ENCODE measurements at places on chromosomes 16 and 17. TPM values are rescaled to one million over a fixed set of nuclear protein-coding genes. Genes with fewer than 3 reads are reported as not detected.

GHDC gene
- total RNA-seq: 4.4 TPM

GRCh38 chr16:29312835-29313558 lies 93.5 kb downstream of the NPIPB11 start:
- DNase-seq: no peak

TMEM114 gene
- total RNA-seq: not detected

KRT33A gene
- not detected for total RNA-seq

DNA sequence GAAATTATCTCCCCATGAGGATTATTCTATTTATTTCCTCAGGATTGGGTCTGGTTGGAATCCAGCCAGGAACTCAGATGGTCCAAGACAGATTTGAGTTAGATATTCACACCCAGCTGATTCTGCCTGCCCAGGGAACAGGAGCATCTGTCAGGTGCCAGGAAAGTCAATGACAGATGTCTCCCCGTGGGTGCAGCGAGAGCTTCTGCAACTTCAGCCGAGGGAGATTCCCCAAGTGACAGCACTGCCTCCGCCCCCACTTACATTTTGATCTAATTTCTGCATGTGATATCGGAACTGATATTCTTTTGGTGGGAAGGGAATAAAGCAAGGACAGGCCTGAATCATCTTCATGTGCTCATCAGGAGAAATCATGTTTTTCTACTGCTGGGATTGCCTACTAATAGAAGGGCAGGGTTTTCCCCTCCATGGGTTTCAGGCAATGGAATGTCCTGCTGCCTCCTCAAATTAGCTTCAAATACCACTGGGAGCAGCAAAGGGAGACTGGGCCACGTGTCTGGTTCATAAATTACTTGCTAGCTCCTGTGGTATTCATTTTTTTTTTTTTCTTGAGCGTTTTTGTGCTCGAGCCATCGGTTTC lies 15.7 kb upstream of the DHX8 start:
- peak; percentile 85 for DNase-seq

DNA sequence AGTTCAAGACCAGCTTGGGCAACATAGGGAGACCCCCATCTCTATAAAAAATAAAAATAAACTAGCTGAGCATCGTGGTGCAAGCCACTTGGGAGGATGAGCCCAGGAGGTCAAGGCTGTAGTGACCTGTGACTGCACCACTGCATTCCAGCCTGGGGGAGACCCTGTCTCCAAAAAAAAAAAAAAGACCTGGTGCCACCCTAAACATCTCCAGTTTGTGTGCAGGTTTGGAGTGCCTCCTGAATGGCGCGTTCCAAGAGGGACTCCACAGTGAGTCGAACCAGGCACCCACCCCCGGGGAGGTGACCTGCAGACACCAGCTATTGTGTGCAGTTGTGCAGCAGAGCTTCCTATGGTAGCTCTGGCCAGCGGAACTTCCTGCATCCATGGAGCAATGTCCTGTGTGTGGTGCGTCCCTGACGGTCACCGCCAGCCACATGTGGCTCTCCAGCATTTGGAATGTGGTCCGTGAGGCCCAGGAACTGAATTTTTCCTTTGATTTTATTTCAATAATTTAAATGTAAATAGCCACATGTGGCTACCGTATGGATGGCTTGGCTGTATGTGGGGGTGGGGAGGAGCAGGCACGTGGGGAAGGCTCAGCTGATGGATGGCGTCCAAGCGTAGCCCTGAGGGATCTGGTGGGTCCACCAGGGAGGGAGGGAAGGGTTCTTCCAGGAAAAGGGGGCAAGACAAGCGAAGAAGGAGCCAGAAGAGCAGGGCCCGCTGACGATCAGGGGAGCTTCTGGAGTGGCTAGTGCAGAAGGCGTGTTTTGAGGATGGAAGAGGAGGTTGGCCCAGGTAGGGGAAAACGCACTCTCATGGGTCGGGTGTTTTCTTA lies 107.1 kb upstream of the GSE1 start:
- no peak for DNase-seq

CPNE7 gene
- total RNA-seq: 5.4 TPM
